ENCODE measurements at places on chromosomes 3 and 15. TPM values are rescaled to one million over a fixed set of nuclear protein-coding genes. Genes with fewer than 3 reads are reported as not detected.

GRCh38 chr15:69712991-69713390, 260.4 kb downstream of the RPLP1 start:
- DNase-seq = no peak

Gene GUCA1C
- total RNA-seq = not detected

GRCh38 chr15:101320501-101321052, 25.5 kb upstream of the SNRPA1 start:
- no peak for DNase-seq

DNA sequence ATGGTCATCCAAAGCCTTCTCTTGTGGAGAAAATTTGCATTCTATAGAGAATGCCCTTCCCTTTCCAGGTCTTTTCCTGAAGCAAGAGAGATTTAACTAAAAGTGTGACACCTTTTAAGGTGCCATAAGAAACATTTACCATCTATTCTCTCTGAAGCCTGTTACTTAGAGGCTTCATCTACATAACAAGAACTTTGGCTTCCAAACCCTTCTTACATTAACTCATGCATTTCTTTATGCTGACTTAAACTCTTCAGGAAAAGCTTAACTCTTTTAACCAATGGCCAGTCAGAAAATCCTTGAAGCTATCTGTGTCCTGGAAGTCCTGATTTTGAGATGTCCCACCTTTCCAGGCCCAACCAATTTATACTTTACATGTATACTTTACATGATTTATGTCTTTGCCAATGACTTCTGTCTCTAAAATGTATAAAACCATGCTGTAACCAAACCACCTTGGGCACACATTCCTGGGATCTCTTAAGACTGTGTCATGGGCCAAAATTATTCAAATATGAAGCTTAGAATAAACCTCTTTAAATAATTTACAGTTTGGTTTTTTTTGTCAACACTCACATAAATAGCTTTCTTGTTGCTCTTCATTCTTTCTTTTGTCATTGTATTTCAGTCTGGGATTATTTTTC, 472.6 kb upstream of the NECTIN3 start:
- no peak for DNase-seq

- peak; percentile 71 for DNase-seq
These were observed 951 bp downstream of the GPR62 start for GRCh38 chr3:51955893-51956770.

GRCh38 chr15:69852482-69852881, 245.2 kb downstream of the TLE3 start:
- DNase-seq = no peak

- no peak for DNase-seq
These were observed 163.7 kb downstream of the PLD1 start for GRCh38 chr3:171646357-171647133.

GRCh38 chr3:65619451-65619881, 419.3 kb downstream of the MAGI1 start:
- no peak for DNase-seq

GRCh38 chr15:88932875-88933330, 19.7 kb upstream of the MFGE8 start:
- no peak for DNase-seq

DNA sequence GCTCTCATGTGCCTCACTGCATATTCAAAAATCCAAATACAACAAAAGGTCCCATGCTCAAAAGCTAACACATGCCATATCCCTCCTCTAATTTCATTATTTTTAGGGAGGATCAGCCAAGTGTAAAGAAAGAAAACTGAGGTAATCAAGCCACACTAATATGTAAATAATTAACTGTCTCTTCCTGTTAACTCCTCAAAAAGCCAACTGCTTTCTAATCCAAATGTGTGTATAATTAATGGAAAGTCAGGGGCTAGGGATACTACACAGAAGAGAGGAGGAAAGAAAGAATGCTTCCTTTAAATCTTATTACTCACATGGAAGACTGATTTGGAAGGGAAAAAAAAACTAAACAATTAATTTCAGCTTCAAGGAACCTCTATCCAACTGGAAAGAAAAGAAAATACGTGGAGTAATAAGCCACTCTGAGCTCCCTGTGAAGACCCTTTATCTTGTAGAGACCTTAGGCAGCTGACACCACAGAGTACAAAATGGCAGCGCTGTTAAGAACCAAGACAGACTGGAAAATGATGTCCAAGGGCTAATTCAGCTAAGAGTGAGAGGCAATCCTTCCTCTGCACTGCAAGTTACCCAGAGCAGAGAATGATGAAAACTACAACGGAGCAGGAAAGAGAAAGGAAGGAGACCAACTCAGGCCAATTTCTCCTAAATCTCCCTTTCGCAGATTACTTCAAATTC, 56.8 kb downstream of the ZNF148 start:
- no peak for DNase-seq

Measured in ovary (tissue), 10 donors.